ENCODE measurements at places on chromosomes 5 and 9.

GRCh38 chr5:59042201-59043055, 459.6 kb downstream of the RAB3C start:
- DNase-seq, result no peak

DNA sequence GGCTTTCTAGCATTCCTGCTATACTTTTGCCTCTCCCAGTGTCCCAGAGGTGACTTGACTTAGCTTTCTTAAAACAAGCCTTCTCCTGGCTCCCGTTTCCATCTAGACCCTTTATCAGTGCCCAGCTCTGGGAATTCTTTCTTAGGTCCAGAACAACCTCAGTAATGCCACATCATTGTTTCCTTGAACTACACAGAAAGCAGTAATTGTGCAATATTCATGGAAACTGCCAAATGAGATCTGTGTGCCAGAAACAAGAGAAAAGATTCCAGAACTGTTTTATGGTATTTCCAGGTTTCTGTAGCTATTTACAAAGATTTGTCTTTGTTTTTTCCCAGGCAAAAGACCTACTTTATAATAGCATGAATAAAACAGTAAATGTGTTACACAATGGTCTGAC, 391.3 kb downstream of the SLCO4C1 start:
- DNase-seq, result no peak

DNA sequence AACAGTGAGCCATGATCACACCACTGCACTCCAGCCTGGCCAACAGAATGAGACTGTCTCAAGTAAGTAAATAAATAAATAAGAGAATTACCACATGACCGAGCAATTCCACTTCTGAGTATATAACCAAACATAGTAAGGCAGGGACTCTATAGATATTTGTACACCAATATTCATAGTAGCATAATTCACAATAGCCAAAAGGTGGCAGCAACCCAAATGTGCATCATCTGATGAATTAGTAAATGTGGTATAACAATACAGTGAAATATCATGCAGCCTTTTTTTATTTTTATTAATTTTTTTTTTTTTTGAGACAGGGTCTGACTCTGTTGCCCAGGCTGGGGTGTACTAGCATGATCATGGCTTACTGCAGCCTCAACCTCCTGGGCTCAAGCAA, 33.1 kb downstream of the ALDH7A1 start:
- no peak for DNase-seq

- DNase-seq, result no peak
These were observed 174.0 kb downstream of the TMC1 start for GRCh38 chr9:72695365-72695764.

DNA sequence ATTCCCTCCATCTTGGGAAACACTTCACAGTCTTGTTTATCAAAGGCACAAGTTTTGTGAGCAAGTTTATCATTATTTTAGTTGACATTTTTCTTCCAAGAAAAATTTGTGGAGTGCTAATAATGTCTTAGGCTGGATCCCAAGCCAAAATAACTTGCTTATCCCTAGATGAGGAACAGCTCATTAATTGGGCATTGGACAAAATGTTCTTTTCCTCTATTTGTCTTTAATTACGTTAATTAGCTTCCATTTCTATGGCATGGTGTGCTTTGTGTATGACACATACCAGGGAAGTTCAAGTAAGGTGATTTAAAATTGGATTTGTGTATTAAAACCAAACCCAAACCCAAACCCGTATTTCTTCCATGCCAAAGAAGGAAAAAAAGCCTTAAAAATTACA, 379.5 kb downstream of the SH3GL2 start:
- DNase-seq, result no peak

DNA sequence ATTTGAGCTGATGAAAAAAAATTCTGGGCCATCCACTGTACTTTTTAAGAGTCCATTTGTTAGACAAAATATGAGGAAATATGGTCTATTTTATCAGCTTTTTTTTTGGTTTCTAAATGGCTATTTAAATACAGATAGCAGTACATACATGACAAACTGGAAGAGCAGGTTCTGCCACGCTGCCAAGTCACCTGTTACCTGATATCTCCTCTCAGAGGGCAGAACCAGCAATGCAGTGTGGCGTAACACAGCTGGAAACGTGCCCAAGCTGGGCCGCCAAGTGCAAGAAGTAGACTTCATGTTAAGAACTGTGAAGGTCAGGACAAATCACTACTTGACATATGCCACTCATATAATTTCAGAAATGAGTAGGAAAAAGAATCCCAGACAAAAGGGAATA, 8.1 kb downstream of the MCIDAS start:
- DNase-seq, result no peak

GRCh38 chr5:54009828-54010227, 300.5 kb downstream of the ARL15 start:
- DNase-seq, result no peak

- DNase-seq, result no peak
These were observed 48.2 kb downstream of the RXRA start for GRCh38 chr9:134374301-134375010.

DNA sequence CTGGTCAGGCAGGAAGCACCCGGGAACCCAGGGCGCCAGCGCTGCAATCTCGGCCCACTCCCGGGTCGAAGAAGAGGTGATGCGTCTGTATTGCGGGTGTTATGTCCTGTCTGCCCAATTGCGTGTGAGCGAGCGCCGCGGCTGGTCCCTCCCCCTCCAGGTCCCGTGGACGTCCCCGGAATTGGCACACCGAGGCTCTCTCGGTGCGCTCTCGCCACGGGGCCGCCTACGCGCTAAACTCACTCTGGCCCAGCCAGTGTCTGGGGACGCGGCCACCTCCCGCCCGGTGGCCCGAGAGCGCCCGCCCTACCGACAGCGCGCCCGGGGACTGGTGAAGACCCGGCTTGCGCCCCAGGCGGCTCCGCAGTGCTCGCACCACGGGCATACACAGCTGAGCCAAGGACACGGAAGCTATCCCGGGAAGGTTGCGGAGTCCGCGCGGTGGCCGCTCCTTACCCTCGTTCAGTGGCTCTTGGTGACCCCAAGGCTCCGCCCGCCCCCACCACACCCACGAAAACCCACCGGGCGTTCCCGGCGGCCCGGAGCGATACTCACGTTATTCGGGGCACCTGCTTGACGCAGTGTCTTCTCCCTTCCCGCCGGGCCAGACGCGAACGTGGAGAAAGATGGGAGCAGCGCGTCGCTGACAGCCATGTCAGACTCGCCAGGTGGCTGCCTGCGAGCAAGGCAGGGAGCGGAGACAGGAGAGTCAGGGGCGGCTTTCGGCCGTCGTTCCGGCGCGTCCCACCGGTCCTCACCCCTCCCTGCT, 1.0 kb downstream of the KLF4 start:
- DNase-seq, result no peak

DNA sequence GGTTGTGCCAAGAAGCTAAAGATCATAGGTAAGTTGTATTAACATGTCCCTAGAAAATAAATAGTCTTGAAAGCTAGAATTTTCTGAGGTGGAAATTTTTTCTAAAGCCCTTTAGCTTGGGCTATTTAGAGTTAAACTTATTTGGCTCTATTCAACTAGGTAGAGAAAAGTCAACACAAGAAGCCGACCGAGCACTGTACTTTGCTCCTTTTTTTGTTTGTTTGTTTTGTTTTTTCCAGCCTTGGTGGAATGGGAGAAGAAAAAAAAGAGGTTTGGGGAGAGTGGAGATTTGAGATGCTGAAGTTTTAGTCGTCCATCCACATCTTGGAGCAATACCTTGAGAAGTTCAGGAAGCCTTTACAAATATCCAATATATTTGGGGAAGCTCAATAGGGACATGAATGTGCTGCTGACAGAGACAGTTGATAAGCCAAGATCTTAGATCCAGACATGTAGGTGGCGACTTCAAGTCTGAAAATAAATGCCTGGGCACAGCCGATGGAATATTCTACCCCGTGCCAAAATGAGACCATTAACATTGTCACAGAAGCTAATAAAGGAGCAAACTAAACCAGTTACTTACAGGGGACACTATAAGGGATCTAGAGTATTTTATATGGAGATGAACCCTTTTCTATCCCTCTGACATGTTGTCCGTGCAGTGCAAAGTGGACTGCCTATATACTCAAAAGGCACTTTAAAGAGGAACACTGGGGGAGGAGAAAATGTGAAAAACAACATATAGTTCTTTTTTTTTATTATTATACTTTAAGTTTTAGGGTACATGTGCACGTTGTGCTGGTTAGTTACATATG, 466.1 kb downstream of the PTPRD start:
- DNase-seq, result no peak

- DNase-seq, result no peak
These were observed 156.4 kb downstream of the EFNA5 start for GRCh38 chr5:107514305-107514704.

DNA sequence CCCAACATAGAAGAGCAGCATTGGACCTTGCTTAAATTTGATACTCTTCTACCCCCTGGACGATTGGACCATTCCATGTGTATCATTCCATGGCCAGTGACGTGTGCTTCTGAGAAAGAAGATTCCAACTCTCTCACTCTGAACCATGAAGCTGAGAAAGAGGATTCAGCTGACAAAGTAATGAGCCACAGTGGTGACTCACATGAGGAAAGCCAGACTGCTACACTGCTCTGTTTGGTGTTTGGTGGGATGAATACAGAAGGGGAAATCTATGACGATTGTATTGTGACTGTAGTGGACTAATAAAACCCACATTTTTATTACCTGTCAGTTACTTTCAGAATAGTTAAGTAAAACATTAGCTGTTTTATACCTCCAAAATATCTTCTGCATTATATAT, 7.5 kb downstream of the HSPA5 start:
- DNase-seq, result no peak

GRCh38 chr5:139828207-139828895, 32.7 kb downstream of the PSD2 start:
- DNase-seq, result no peak

GRCh38 chr9:13163287-13163686, 116.2 kb downstream of the MPDZ start:
- no peak for DNase-seq

DNA sequence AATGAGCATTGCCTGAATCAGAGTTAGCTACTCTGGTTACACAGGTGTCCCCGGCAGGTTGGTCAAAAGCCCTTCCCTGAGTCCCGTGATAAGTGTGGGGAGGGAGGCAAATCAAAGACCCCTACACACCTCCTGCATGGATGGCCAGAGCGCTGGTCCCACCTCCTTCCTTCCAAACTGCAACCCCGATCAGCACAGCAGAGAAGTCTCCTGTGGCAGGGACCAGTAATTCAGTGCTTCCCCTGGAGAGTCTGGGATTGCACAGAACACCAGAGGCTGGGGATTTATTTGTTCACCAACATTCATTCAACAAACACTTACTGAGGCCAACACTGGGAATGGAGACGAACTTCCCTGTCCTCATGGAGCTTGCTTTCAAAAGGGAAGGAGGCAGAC, 46.2 kb downstream of the NSUN2 start:
- no peak for DNase-seq

GRCh38 chr5:131268758-131269370, 5.0 kb downstream of the CDC42SE2 start:
- DNase-seq, result no peak

- no peak for DNase-seq
These were observed 68.1 kb downstream of the GDNF start for GRCh38 chr5:37771731-37772130.
